ENCODE measurements at places on chromosomes 7 and 10.

GRCh38 chr7:47493976-47494911, 87.7 kb downstream of the TNS3 start:
- no peak for DNase-seq

- no peak for DNase-seq
Observed at GRCh38 chr7:105156731-105157130, 142.7 kb downstream of the KMT2E start.

DNA sequence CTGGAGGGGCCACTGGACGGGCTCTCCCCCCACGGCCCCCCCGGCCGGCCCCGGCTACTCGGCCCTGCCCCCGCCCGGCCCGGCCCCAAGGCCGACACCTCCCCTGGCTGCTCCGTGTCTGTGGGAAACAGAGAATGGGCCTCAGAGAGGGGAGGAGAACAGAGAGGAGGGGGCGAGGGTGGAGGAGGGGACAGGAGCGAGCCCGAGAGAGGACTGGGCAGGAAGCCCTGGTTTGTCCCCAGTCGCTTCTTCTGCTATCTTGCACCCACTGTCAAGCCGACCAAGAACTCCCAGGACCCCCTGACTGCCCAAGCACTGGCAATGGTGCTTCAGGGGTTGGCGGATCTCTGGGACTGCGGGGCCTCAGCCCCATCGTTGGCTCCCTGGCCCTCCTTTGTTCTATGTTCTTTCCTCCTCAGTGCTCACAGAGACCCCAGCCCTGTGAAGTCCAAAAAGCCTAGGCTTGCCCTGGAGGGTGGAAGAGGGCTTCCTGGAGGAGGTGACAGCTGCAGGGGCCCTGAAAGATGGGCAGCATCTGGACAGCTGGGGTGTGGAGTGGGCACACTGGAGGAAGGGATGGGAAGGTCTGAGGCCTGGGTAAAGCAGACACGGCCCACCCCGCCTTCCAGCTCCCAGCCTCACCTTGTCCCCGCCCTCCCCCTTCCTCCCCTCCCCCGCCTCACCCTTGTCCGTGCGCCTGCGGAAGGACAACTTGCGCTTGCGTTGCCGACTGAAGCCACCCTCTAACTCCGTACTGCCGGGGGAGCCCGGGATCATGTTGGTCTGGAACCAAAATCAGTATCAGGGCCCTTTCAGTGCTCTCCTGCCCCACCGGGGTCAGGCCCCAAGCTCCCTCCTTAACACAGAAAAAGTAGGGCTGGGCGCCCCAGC, 30.1 kb downstream of the KCNH2 start:
- no peak for DNase-seq

DNA sequence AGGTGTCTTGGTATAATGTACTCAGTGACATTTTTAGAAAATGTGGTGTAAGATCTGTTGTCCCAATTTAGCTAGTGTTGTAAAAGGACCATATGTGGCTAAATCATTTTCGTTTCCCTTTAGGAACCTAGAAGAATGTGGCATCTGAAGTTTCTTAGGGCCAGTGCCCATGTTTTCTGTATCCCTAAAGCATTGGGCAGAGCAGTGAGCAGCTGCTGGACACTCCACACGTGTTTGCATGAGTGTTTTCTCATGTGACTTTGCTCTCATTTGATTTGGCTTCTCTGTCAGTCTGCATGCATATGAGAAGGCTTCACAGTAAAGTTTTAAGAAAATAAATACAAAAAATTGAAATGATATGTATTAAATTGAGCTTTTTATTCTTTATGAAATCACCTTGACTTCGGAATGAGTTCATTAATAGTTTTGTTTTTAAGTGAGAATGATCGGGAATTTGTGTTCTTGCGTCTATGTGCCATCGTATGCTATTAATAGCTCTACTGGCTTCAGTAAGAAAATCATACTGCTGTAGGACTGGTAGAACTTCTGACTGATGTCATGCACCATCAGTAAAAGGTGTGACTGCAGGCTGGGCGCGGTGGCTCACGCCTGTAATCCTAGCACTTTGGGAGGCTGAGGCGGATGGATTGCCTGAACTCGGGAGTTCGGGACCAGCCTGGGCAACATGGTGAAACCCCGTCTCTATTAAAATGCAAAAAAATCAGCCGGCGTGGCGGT, 61.3 kb downstream of the RBM33 start:
- no peak for DNase-seq

GRCh38 chr10:52883996-52884871, 111.7 kb upstream of the MBL2 start:
- DNase-seq, result peak; percentile 72

- no peak for DNase-seq
Observed at GRCh38 chr10:35232527-35232926, 103.8 kb upstream of the CCNY start.

DNA sequence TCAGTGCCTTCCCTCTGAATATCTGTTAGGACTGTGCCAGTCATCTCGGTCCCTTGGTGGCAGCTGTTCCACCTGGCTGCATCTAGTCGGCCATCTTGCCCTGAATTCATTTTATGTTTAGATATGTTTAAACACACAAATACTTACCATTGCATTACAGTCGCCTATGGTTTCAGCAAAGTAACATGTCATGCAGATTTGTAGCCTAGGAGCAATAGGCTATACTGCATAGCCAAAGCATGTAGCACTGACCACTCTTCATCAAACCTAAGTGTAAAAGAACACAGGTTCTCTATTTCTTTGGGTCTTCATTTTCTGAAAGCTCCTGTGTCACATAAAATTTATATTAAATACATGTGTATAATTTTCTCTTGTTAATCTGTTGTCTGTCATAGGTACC, 118.9 kb upstream of the THSD7A start:
- DNase-seq, result no peak

DNA sequence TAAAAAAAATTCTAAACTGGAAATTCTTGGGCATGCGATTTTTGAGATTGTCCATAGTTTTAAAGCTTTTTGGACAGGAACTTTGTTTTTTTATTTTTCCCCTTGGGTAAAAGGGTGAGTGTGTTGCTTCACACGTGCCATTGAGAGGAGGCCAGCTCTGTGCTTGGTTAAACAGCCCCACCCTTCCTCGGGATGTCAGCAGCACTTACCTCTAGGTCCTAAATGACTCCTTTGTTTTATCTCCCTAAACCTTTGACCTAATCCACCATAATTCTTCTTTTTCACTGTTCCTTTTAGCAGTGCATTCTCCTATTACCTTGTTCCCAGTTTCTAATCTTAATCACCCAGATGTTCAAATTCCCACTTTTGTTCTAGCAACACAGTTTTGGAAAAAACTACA, 83.5 kb downstream of the SEMA3D start:
- no peak for DNase-seq
